Right ventricle myocardium superior (tissue), 1 donor: ENCODE measurements at places on chromosomes 5 and 9.

DNA sequence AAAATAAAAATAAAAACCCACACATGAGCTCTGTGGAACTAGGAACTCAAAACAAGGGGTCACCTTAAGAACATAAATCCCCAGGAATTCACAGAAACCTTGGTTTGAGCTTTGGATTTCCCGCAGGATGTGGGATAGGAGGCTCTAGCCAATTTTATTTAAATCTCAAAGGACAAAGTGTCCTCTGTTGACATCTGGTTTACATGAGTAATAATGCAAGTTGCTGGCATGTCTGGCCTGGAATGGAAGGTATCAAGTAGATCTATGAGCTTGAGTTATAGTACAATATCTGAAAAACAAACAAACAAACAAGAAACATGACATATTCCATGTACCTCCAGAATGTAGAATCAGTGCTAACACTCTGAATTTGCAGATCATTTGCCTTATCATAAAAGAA is 94.2 kb upstream of the SLIT3 start:
- no peak for DNase-seq

DNA sequence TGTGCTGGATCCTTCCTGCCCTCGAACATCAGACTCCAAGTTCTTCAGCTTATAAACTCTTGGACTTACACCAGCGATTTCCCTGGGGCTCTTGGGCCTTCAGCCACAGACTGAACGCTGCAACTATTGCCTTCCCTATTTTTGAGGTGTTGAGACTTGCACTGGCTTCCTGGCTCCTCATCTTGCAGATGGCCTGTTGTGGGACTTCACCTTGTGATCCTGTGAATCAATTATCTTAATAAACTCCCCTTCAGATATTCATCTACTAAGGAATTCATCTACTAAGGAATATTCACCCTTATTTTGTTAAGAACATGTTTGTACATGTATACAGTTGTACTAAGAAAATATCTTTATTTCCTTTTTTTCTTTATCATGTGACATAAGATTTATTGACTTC is 1079.7 kb downstream of the CDH12 start:
- DNase-seq, result no peak

GRCh38 chr9:37693260-37693659 is 42.5 kb downstream of the FRMPD1 start:
- DNase-seq, result no peak

DNA sequence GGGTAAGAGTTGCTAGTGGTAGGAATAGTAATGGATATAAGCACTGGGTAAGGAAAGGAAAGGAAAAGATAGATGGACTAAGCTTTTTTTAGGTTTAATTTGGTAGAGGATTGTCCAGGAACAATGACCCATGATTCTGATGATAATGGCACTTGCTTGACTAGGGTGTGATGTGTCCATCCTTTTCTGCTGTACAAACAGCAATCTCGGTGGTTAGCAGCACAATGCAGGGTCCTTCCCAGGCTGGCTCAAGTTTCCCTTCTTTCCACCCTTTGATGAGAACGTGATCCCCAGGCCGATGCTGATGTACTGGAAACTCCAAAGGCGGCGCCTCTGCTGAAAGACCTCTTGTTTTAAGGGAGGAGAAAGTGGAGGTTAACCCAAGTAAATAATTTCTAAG is 105.3 kb downstream of the TMEM167A start:
- DNase-seq, result no peak

DNA sequence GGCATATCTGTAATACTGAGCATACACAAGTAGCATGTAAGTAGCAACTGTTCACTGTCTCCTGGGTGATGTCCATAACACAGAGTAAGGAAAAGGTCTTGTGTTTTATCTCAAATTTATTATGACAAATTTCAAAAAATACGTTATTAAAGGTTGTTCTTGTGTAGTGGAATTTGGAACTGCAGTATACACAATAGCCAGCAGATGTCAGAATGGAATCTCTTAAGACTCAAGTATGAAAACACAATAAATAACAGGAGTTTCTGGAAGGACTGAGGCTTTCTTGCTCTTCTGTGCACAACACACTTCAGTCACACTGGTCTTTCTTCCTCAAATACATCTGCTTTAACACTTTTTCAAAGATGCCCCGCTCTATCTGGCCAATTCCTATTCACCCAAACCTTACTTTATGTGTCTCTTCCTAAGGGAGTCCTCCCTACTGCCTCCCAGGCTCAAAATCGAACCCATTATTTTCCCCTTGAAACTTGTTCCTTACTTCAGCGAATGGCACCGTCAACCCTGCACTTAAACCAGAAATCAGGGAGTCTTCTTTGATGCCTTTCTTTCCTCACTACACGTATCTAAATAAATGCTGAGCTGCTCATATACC is 6.5 kb upstream of the FBXO10 start:
- DNase-seq, result no peak

DNA sequence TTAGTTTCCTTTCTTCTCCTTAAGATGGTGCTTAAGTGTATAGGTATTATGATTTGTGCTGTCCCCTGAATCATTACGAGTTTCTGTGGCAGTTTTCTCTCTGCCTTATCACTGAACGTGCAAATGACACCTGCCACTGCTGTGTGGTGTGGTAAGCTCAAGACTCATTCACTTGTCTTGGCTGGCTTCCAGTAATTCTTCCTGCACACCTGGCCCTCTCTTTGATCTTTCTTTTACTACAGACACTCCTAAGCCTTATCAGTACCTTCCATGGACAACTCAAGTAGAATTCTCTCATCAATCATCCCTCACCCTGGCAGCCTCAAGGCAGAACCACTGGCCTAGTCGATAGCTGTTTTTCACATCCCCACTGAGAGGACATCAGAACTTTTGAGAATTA is 82.6 kb upstream of the ADAMTS19 start:
- DNase-seq, result no peak
